ENCODE measurements at places on chromosomes 3 and 15.

DNA sequence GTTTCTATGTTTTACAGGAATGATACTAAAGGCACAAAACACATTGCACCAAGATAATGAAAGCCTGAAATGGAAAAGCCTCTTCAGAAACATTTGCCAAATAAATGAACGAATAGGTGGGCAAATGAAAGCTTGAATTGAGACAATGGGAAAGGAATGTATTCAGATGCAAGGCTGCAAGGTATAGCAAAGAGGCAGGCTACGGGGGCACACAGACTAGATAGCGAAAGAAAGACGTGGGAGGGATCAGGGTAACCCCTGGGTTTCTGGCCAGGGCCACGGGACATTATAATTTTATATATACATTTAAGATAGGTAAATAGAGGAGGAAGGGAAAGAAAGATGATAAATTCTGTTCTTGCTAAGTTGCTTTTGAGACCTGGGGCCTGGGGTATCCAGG is 95.9 kb upstream of the NLGN1 start:
- no peak for DNase-seq

DNA sequence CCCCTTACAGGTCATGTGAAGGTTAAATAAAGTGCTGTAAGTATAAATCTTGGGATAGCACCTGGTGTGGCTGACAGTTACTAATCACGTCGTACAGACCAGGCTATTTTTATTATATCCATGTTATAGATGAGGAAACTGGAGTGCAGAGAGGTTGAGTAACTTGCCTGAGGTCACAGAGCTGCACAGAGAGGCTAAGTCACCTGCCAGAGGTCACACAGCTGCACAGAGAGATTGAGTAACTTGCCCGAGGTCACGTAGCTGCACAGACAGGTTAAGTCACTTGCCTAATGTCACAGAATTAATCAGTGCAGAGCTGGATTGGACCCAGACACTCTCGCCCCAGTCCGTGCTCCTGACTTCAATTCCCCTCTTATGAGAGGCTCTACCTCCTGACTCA is 171.5 kb downstream of the NUP210 start:
- no peak for DNase-seq

- DNase-seq, result no peak
These were observed 88.5 kb upstream of the SKOR1 start for GRCh38 chr15:67736810-67737209.

GRCh38 chr3:54960701-54961100 is 32.8 kb upstream of the LRTM1 start:
- DNase-seq, result no peak

GRCh38 chr15:81443040-81443820 is 69.2 kb upstream of the TMC3 start:
- DNase-seq, result no peak

GRCh38 chr15:42591238-42591934 is 16.0 kb downstream of the STARD9 start:
- no peak for DNase-seq

- no peak for DNase-seq
These were observed 172.4 kb upstream of the SLC2A2 start for GRCh38 chr3:171198781-171199472.

DNA sequence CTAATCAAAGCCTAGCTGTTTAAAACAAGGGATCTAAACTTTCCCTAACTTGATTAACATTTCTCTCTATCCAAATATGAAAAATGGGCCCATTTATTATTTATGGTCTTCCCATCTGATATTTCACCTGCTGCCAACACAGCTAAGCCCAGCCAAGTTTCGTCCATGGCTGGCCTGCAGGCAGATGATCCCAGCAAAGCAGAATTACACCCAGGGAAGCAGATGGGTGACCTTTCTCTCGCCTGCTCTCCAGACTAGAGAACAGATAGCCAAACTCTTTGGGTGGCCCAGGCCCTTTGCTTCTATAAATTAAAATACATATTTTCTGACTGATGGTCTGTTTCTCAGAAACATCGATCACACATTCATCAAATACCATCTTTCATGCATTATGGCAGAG is 1038.8 kb downstream of the AGBL1 start:
- no peak for DNase-seq

DNA sequence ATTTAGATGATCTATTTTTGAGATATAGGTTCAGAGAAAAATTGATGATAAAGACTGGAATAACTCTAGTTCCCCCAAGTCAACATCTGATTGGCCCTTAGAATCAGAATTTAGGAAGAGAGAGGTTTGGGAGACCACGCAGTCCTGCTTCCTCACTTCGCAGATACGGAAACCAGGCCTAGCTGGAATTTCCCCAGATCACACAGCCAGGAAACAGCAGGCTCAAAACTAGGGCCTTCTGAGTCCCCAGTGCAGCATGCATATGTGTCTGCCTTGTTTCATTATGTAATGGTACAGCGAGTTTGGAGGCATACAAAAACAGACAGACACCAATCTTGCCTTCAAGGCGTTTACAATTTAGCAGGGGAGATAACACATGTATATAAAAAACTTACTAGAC is 177.1 kb upstream of the ICE2 start:
- DNase-seq, result no peak
